ENCODE measurements at places on chromosomes 16 and 17.
A peak's percentile ranks its signal among the peaks of the same experiment; 100 is the strongest.

DNA sequence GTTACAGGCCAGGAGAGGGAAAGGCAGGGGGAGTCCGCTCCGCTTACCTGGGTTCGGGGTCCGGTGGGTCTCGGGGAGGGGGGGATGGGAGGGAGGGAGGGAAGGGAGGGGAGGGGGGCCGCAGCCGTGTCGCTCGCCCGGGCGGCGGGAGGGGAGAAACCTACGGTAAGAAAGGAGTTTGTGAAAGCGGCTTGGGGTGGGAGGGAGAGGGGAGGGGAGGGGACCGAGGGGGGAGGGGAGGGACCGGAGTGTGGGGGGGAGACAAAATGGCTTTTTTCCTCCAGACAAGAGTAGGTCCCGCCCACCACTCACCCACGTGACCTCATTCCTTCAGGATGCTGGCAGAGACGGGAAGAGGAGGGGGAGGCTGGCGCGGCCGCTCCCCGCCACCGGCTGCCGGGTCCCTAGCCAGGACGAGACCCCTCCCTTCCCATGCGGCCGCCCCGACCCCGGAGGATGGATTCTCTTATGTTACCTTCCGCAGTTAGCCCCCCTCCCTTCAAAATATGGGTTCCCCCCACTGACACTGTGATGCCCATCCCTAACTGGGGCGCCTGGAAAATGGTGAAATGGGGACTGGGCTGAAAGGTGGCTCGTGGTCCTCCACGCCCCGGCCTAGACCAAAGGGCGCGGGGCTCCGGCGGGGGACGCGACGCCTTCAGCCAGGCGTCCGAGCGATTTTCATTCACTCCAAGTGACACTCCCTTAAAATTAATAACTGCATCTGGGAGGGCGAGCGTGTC, at the start of gene PCGF2:
PCGF2 (minus strand) TSS at position 188 of the 743 bp plus-strand sequence. CDS start 7,934 bp downstream, outside the sequence.
- peaks cover 35% of the 10 kb centered on the region for H3K4me1 ChIP-seq
- DNase-seq, result no peak
- no peaks in the 10 kb centered on the region for H3K36me3 ChIP-seq
- H3K27ac ChIP-seq, result peak within 1 kb of the TSS; percentile 76
- H3K27me3 ChIP-seq, result no peaks in the 10 kb centered on the region

GRCh38 chr17:8924595-8924994, 40.9 kb downstream of the PIK3R5 start:
- H3K4me3 ChIP-seq, result no peak overlapping the region
- peak overlapping the region; percentile 69 for H3K27ac ChIP-seq
- H3K36me3 ChIP-seq, result peaks cover 3% of the 10 kb centered on the region
- peak; percentile 77 for DNase-seq
- peaks cover 44% of the 10 kb centered on the region for H3K4me1 ChIP-seq

GRCh38 chr16:68592466-68593337, 52.4 kb upstream of the CDH3 start:
- no peak overlapping the region for H3K27ac ChIP-seq
- no peaks in the 10 kb centered on the region for H3K4me1 ChIP-seq
- DNase-seq, result no peak
- H3K27me3 ChIP-seq, result no peaks in the 10 kb centered on the region
- H3K4me3 ChIP-seq, result no peak overlapping the region
- H3K36me3 ChIP-seq, result no peaks in the 10 kb centered on the region

DNA sequence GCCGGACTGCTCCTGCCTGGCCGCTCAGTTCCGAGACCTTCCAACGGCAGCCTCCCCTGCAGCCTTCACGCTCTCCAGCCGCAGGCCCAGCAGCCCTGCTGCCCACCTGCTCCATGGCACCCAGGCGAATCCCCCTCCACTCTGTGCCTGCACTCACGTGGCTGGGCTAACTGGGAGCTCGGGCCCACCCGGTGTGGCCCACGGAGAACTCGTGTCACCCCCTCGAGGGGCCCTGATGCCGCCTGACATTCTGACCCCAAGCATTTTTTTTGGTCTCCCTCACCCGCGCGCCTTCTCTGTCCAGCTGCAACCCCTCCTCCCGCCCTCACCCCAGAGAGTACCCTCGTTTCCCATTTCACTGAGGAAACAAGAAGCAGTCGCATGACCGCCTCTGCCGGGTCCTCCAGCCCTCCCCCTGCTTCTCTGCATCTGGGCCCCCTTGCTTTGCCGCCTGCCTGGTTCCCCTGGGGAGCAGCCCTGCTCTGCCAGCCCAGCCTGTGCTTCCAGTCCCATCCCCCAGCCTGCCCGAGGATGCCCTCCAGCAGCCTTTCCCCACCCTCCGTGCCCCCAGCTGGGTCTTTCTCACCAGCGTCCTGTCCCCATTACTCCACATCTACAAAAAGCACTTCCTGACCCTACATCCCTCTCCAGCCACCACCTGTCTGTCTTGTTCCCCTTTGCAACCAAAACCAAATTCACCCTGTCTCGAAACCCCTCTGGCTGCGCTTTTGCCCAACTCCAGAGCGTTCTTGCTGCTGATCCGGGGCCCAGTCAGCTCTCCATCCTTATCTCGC, 146.4 kb upstream of the CHMP6 start:
- H3K27ac ChIP-seq, result no peak overlapping the region
- H3K4me3 ChIP-seq, result no peak overlapping the region
- H3K36me3 ChIP-seq, result no peaks in the 10 kb centered on the region
- no peaks in the 10 kb centered on the region for H3K27me3 ChIP-seq

DNA sequence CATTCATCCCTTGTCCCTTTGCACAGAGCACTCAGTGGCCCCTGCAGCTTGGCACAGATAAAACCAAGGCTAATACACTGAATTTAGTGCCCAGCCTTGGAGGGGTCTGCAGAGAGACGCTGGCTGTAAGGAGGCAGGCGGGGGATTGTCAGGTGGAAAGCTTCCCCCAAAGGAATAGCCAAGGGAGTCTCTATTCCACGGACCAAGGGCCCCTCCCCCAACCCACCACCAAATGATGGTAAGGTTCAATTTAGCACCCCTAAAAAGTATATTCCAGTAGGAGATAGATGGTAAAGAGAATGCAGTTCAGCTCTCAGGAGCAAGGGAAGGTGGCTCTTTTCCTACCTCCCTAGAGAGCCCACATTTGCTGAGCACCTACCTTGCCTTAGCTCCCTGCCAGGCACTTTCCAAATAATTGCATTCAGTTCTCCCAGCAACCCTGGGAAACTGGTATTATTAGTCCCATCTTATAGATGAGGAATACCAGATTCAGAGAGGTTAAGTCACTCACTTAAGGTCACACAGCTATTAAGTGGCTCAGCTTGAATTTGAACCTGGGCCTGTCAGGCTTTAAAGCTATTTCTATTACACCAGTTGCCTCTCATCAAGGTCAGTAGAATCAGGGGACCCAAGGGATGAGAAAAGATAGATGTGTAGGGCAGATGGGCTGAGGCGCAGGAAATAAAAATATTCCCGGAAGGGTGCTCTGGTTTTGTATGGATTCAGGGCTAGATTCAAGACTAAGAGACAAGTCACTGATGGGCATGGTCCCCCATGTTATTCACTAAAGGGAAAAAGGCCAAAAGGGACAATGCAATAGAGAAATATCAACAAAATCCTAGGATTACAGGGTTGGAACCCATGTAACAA, 20.0 kb upstream of the ZFHX3 start:
- no peak for DNase-seq
- peaks cover 33% of the 10 kb centered on the region for H3K27me3 ChIP-seq
- no peak overlapping the region for H3K27ac ChIP-seq

GRCh38 chr17:73191443-73192205, 1.2 kb upstream of the COG1 start:
- peak overlapping the region; percentile 86 for H3K27ac ChIP-seq
- H3K4me3 ChIP-seq, result peak overlapping the region; percentile 76
- DNase-seq, result no peak
- H3K36me3 ChIP-seq, result no peaks in the 10 kb centered on the region

- peaks cover 3% of the 10 kb centered on the region for H3K4me1 ChIP-seq
- no peak overlapping the region for H3K4me3 ChIP-seq
- H3K27ac ChIP-seq, result no peak overlapping the region
- no peak for DNase-seq
- no peaks in the 10 kb centered on the region for H3K36me3 ChIP-seq
- H3K27me3 ChIP-seq, result no peaks in the 10 kb centered on the region
These were observed 83.5 kb downstream of the KANSL1 start for GRCh38 chr17:46109603-46110189.

GRCh38 chr17:76131692-76132573, 9.1 kb downstream of the FOXJ1 start:
- no peaks in the 10 kb centered on the region for H3K27me3 ChIP-seq
- no peak overlapping the region for H3K27ac ChIP-seq
- H3K4me3 ChIP-seq, result no peak overlapping the region
- no peak for DNase-seq
- H3K36me3 ChIP-seq, result no peaks in the 10 kb centered on the region

- no peaks in the 10 kb centered on the region for H3K4me1 ChIP-seq
- no peaks in the 10 kb centered on the region for H3K27me3 ChIP-seq
- no peak overlapping the region for H3K4me3 ChIP-seq
- no peaks in the 10 kb centered on the region for H3K36me3 ChIP-seq
- DNase-seq, result no peak
These were observed 70.3 kb upstream of the C17orf78 start for GRCh38 chr17:37305406-37305905.

DNA sequence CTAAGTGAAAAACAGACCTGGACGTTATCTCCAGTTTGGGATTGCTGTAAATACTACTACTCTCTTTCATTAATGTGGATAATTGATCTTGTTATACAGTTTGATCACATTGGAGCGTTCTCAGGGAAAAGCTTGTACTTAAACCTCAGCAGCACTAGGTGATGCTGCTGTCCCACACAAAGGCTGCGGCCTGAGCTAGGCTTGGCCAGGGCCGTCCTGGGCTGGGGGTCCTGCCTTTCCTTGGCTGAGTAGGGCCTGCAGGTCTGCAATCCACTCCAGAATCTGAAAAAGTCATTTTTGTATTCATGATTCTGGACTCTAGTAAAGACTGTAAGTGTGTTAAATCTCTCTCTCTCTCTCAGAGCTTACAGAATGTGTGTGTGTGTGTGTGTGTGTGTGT, 23.7 kb upstream of the PMFBP1 start:
- H3K4me1 ChIP-seq, result no peaks in the 10 kb centered on the region
- no peaks in the 10 kb centered on the region for H3K27me3 ChIP-seq
- no peak for DNase-seq
- H3K4me3 ChIP-seq, result no peak overlapping the region
- H3K36me3 ChIP-seq, result no peaks in the 10 kb centered on the region
- H3K27ac ChIP-seq, result no peak overlapping the region

- H3K4me1 ChIP-seq, result no peaks in the 10 kb centered on the region
- DNase-seq, result no peak
- H3K4me3 ChIP-seq, result no peak overlapping the region
- H3K27ac ChIP-seq, result no peak overlapping the region
These were observed 32.1 kb upstream of the SMURF2 start for GRCh38 chr17:64694207-64694606.

DNA sequence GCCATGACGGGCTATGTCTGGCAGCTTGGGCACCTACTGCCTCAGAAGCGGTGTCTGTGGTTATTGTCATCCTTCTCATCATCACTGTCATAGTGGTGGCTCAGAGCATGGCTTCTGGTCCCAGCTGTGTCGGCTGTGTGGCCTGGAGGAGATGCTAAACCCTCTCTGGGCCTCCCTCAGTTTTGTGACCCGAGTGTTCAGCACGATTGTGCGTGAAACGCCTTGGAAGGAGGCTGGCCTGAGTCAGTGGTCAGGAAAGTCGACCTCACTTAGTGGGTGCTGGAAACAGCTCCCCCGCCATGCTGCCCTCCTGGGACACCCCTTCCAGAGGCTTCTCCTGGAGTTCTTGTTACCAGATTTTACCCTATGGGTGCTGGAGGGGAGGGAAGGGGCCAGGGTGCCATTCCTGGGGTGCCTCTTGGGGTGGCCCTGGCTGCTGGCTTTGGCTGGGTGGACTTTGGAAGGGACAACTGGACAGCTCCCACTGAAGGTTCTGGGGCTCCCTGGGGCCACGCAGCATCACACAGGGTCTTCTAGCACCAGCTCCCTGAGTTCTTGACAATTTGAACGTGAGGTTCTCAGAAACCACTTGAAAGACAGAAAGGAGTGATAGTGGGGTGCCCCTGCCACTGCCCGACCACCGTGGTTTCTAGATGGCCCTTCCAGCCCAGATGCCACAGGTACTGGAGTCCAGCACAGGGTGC, 226.5 kb upstream of the GSE1 start:
- H3K4me1 ChIP-seq, result no peaks in the 10 kb centered on the region
- no peaks in the 10 kb centered on the region for H3K36me3 ChIP-seq
- H3K27ac ChIP-seq, result no peak overlapping the region
- H3K27me3 ChIP-seq, result no peaks in the 10 kb centered on the region
- H3K4me3 ChIP-seq, result no peak overlapping the region
